Omental fat pad (tissue), 4 donors: ENCODE measurements at places on chromosomes 4 and X. TPM values are rescaled to one million over a fixed set of nuclear protein-coding genes. Genes with fewer than 3 reads are reported as not detected.

PCDH7 gene
- total RNA-seq: 4.5 TPM

GPR173 gene
- total RNA-seq: 1.3 TPM

TIGD4 gene
- total RNA-seq: not detected

CYBB gene
- total RNA-seq: 50.1 TPM

NR0B1 gene
- not detected for total RNA-seq

HHIP gene
- 0.47 TPM for total RNA-seq

IL1RAPL1 gene
- total RNA-seq: 0.36 TPM

CCDC160 gene
- not detected for total RNA-seq
